ENCODE measurements at places on chromosomes 2 and 18.

- no peak for DNase-seq
Observed at GRCh38 chr2:99754210-99754609, 264.4 kb upstream of the REV1 start.

- DNase-seq = peak; percentile 65
Observed at GRCh38 chr18:62420513-62421209, 95.6 kb downstream of the TNFRSF11A start.

GRCh38 chr2:7755879-7756278 is 838.7 kb downstream of the RNF144A start:
- no peak for DNase-seq

DNA sequence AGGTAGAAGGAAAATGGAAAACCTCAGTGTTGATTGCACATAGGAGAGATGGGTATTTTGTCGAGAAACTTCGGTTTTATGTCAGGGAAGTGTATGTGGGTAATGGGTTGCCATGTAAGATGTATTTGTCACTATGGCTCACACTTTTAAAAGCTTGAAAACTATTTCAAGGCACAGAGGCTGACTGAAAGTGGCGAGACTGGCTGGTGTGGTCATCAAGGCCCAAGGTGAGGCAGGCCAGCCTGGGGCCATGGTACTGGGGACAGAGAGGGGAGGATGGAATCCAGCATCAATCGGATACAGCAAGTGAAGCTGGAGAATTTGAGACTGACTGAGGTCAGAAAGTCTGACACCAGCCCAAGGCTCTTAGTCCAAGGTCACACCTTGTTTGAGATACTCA is 77.2 kb upstream of the MCFD2 start:
- no peak for DNase-seq

DNA sequence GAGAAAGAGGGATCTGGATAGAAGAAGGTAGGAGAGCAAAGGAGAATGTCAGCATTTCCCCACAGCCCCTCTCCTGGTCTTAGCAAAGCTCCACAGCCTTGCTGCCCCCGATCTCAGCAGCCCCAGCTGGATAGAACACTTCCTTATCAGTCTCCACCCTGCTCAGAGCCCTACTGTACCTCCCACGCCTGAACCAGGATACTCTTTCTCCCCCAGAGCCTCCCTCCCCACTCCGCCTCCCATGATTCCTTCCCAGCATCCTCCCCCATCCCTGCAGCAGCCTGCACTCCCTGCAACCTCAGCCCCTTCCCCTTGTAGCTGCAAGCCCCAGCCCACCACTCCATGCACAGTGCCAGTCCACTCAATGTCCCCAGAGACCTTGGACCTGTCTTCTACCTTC is 25.8 kb downstream of the PLB1 start:
- no peak for DNase-seq

GRCh38 chr2:144554492-144555210 is 34.7 kb upstream of the ZEB2 start:
- no peak for DNase-seq

DNA sequence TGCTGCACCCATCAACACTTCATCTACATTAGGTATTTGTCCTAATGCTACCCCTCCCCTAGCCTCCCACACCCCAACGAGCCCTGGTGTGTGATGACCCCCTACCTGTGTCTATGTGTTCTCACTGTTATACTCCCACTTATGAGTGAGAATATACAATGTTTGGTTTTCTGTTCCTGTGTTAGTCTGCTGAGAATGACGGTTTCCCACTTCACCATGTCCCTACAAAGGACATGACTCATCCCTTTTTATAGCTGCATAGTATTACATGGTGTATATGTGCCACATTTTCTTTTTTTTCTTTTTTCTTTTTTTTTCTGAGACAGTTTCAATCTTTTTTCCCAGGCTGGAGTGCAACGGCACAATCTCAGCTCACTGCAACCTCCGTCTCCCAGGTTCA is 284.1 kb upstream of the CYP26B1 start:
- DNase-seq = no peak

GRCh38 chr18:68060871-68061270 is 544.4 kb upstream of the DSEL start:
- no peak for DNase-seq
